SW480 (cell line): ENCODE measurements at places on chromosomes 12 and 14.

- DNase-seq, result peak; percentile 14
Observed at GRCh38 chr12:57604992-57605810, 577 bp downstream of the DTX3 start.

GRCh38 chr12:104636496-104636895, 179.7 kb downstream of the CHST11 start:
- DNase-seq, result no peak

GRCh38 chr12:1362143-1362662, 232.2 kb downstream of the FBXL14 start:
- DNase-seq, result no peak

- no peak for DNase-seq
Observed at GRCh38 chr12:56676851-56677580, 11.1 kb downstream of the PTGES3 start.

DNA sequence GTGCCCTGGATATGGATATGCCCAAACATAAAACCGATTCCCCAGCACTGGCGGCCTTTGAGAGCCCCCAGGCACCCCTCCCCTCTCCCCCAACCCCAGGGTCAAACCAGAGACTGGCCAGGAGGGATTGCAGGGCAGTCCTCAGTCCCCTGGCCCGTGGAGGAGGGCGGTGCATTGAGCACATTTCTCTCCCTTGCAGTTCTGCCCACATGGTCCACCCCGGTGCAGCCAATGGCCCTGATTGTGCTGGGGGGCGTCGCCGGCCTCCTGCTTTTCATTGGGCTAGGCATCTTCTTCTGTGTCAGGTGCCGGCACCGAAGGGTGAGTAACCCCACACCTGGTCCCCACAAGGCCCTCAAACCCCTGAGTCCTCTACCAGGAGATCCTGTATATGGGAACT, 3.4 kb upstream of the GPR162 start:
- DNase-seq, result no peak
